LoVo (cell line): ENCODE measurements at places on chromosomes 4 and X.

DNA sequence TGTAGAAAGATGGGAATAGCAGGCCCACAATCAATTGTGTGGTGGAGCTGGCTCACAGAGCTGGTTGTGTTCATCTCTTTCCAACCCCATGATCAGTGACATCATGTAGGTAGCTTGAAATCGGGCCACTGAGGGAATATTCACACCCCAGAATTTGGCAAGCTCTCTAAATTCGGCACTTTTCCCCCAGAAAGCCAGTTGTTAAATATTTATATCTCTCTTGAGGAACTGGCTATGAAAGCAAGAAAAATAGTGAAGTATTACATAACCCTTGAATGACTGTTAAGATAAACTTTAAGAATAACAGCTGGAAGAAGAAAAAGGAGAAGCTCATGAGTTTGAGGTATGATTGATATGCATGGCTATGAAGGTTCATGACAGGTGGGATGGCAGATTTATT lies 38.9 kb downstream of the GPRIN3 start:
- DNase-seq, result no peak

DNA sequence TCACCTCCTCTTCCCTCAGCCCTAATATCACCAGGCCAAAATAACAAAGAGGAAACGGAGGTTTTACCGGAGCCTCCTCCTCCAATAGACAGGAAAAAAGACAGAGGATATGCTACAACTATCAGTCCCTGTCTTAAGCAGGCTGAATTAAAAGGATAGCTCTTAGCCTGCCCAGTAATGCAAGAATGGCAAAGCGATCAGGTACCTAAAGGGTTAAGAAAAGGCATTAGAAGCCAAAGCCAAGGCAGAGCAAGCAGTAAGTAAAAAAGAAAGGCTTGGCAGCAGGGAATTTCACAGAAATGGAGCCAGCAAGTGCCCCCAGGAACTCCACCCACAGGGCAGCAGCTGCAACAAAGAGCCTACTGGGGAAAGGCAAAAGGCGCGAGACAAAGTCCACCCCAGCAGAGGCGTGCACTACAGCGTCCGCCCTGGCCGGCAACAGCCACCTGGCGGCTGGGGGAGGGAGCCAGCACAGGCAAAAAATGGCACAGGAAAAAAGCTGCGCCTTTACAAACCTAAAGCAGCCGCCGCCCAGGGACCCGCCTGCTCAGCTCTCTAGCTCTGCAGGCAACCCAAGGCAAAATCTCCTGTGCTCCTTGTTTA lies 220.6 kb upstream of the ZC4H2 start:
- peak; percentile 38 for DNase-seq

DNA sequence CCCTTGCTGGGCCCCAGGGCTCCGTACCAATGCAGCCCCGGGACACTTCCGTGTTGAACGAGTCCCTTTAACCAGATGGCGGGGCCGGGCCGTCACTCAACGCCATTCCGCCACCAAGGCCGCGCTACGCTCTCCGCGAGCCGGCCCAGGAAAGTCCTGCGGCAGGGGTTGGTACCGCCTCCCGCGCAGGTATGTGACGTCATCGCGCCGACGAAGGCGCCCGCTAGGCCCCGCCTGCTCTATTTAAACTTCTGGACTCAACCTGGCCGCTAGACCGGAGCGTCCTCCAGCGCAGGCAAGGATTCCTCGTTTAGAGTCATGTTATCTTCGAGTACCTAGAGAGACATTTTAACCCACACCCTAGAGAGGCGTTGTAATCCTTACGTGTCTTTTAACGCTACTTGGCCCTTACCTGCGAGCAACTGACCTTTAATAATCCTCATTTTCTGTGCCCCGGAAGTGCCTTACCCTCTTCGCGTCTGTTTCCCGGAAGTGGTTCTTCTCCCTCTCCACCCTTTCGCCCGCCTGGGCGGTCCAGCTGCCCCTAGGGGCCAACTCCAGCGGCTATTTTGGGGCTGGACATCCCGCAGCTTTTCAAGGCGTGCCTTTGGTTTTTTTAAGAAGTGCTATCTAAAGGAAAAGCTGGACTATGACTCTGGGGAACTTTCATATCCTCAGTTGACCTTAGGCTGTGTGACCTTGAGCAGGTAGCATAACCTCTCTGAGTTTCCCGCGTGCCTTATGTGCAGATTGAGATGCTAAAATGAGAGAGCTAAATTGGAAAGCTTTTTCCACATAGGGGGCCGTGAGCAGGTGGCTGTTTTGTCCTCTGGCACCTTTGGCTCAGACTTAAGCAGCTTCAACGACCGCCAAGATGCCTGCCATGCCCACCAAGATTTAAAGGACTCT lies at the start of gene PNPLA4:
TSS of gene PNPLA4 (minus strand) at position 155 of the 909 bp plus-strand sequence. CDS start 1,294 bp downstream, outside the sequence.
- peak; percentile 81 for DNase-seq

GRCh38 chr4:98447648-98448047 lies 186.5 kb downstream of the RAP1GDS1 start:
- DNase-seq, result no peak

- DNase-seq, result no peak
These were observed 115.0 kb downstream of the AGTR2 start for GRCh38 chrX:116285501-116285900.

- no peak for DNase-seq
These were observed 46.0 kb downstream of the SEPSECS start for GRCh38 chr4:25113915-25114904.

GRCh38 chr4:66357316-66357715 lies 687.0 kb upstream of the EPHA5 start:
- DNase-seq, result no peak

DNA sequence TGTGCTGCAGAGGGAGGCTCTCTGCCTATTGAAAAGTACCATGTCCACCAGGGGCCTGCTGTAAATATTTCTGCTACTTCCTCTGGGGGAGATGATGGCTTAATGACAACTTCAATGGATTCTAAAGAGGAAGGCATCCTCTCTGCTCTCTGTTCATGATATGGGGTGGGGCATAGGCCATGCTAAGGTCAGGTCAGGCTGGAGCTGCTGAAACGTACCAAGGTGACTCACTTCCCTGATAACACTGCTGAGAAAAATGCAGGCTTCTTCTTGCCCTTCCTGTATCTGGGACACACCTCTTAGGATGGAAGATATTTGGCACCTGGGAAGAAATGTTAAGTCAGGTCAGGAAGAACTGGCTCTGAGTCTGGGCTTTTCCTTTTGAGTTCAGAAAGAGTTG lies 31.5 kb downstream of the HS3ST1 start:
- DNase-seq, result peak; percentile 38

GRCh38 chrX:116657071-116657470 lies 194.3 kb upstream of the CT83 start:
- no peak for DNase-seq

DNA sequence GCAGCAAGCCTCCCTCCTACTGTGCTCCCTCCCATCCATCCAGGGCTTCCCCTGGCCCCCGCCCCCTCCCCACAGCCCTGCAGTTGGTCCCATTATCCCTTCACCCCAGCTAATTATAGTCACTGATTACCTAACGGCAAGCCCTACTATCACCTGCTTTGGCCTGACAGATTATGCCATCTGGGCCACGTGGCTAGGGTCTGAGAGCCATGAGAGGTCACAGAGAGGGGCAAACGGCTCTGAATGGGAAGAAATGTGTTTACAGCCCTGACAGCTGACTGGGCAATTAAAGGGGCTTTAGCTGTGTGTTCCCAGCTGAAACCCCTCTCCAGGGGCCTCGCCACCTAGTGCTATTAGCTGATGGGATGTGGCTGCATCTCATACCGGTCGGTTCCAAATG lies 134.4 kb upstream of the CPEB2 start:
- DNase-seq, result no peak

- no peak for DNase-seq
These were observed 84.1 kb downstream of the LDB2 start for GRCh38 chr4:16814361-16814760.

DNA sequence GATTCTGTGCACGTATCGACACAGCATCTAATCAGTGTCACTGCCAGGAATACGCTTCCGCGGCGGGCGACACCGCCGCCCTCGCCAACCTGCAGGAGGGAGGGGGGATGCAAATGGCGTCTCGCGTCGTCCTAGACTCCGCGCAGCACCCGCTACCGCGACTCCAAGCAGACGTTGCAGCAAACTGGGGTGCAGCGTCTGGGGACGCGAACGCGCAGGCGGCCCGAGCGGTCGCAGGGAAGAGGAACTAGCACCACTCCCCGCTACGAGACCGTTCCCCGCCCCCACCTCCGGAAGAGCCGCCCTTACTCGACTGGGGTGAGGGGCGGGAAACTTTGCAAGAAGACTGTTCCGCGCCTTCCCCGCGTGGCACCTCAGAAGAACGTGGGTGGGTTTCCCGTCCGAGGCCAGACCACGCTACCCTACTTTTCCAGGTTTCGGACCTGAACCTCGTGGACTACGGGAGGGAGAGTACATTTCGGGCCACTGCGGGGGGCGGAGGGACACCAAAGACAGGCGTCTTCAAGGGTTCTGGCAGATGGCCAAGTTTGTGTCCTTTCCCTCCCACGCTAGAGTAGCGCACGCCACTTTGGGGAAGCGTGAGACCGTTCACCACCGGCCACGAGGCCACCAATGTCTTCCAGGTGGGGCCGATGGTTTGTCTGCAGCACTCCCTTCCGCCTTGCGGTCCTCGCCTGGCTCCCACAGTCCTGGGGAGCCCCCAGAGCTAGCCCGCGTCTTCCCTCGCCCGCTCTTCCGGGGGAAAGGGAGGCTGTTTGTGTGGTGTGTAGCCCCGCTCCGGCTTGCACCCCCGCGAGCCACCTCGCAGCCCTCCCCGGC lies 78.0 kb upstream of the BCOR start:
- peak; percentile 55 for DNase-seq

DNA sequence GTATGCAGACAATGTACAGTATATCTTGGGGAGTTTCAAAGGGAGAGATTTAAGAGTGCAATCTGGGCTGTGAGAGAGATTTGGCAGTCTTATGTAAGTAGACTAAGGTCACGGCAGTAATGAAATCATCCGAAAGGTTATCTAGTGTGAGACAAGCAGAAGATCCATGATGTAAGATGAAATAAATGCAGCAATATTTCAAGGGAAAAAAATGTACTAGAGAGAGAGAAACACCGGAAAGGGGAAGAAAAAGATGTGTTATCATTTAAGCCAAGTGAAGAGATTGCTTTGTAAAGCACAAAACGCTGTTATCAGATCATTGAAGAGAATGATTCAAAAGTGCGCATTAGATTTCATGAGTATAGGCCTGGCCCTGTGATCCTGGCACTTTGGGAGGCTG lies 88.4 kb upstream of the GUCY1A1 start:
- DNase-seq, result no peak

GRCh38 chrX:12058087-12058486 lies 80.2 kb upstream of the FRMPD4 start:
- no peak for DNase-seq

GRCh38 chrX:134810211-134810610 lies 151.9 kb upstream of the PLAC1 start:
- DNase-seq, result no peak

- DNase-seq, result no peak
These were observed 5.9 kb downstream of the ODAPH start for GRCh38 chr4:75561789-75562188.

- DNase-seq, result peak; percentile 55
These were observed 120.5 kb upstream of the FAT1 start for GRCh38 chr4:186844059-186844681.

- no peak for DNase-seq
These were observed 12.8 kb upstream of the FAM47E start for GRCh38 chr4:76238701-76239100.

- DNase-seq, result no peak
These were observed 21.5 kb downstream of the FAM9C start for GRCh38 chrX:13022926-13023325.

DNA sequence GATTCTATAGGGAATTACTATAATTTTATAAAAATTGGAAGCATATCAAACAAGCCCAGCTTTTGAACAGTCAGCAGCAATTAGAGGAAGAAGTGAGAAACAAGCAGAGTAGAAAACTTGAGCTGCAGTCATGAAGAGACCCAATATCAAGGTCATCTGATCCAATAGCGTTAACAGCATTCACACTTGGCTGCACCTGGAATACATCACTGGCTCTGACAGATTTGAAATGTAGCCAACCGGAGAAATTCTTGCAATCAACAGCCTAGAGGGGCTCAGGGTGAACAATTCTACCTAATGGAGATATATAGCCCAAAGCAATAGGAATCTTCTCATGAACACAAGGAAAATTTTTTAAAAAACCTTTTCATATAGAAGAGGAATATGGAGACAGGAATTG lies 13.6 kb downstream of the DDX53 start:
- DNase-seq, result no peak

DNA sequence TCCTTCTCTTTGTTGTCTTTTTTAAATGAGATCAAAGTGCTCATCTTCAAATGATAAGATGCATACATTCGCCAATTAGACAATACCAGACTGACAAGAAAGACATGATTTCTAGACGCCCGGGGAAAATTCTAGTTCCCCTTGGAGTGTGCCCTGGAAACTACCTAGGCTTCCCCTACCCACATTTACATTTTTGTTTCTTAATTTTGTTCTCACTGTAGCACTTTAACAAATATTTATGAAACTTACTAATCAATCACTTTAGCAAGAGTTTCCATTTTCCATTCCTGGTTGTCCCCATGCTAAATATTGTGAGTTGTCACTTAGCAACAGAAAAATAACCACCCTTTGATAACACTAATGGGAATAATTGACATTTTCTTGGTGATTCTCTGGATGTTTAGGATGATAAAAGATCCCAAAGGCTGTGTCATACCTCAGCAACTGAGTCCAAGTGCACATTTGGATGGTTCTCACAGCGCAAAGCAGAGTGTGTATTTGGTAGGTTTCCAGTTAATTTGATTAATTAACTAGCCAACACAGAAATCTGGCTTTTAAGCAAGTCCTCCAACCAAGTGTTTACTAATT lies 69.6 kb downstream of the FGFBP1 start:
- no peak for DNase-seq

DNA sequence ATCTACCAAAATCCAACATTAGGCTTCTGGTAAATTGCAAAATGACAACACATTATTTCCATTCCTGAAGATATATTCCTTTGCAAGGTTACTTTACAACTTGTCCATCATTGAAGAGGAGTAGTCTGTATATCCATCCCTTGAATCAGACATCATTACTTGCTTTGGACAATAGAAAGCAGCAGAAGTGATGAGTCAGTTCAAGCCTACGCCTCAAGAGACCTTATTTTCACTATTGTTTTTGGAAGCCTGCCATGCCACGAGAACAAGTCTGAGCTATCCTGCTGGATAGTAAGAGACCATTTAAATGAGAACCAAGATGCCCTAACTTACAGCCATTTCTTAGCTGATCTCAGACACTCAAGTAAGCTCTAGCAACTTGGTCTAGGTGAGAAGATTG lies 246.0 kb upstream of the HHIP start:
- DNase-seq, result peak; percentile 55

DNA sequence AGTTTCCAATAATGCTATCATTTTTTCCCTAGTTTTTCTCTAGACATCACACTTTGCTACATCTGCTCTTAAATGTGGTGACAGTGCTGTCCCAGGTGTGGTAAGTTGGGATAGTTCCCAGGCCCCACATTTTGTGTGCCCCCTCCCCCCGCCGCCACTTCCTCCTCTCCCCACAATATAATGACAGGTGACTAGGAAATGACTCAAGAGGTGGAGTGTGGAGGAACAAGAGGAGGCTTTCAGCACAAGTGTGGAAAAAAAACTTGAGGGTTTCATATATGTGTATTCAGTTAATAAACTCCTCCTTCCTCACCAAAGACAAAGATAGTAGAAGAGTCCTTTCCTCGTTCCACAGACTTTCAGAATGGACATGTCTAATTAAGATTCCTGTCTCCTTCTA lies 18.3 kb upstream of the IL21 start:
- DNase-seq, result peak; percentile 30

- DNase-seq, result no peak
These were observed 38.6 kb downstream of the SLITRK2 start for GRCh38 chrX:145856181-145856580.
